ENCODE measurements at places on chromosomes 7 and 10.

DNA sequence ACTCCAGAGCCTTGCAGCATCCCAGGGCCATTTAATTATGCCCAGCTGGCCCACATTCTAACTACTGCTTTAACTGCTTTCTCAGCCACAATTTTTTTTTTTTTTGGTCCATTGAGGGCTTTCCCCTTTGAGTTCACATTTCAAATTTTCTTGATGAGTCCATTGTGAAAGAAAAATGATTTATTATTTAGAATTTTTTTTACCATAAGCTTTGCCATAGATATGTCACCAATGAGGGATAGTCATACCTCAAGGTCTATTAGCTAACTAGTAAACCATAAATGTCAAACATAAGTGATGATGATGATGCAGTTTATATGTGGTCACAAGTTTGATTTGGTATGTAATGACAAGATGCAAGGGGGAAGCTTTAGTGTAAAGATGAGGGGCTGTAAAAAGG, 282.9 kb downstream of the BICC1 start:
- no peak for DNase-seq

DNA sequence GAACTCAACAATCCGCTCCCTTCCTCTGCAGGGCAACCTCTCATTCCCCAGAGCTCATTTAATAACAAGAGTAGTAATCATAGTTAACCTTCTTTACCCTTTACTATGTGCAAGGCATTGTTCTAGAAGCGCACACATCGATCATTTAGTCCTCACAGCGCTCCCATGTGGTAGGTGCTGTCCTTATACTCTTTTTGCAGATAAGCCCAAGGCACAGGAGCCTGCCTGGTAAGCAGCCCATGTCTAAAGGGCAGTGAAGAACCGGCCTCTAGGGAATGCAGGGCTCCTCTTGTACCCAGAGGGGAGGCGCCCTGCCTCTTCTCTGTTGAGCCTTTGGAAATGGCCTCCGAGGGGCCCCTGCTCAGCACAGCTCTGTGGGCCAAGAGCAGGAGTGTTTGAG, 14.3 kb downstream of the CHST3 start:
- DNase-seq, result no peak

DNA sequence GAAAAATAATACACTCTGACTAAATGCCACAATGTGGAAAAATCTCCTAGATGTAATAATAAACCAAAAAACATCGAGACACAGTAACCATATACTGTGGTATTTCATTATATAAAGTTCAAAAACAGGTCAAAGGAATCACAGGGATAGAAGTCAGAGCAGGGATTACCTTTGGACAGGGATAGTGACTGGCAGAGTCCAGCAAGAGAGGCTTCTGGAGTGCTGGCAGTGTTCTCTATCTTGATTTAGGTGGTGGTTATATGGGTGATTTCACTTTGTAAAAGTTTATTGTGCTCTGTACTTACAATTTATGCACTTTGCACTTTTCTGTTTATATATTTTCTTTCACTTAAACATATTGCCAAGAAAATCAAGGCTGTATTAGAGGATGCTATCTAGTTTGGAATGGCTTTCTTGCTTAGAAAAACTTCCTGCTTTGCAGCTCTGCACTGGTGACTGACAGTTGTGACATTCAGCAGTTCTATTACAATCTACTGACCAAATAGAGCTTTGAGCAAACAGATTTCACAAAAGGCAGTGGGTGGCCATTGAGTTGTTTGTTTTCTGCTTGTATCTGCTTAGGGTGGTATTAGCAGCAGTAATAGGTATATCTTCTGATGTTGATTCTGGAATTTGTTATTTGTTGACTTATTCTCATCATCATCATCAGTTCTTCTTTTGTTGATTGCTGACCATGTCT, 263.6 kb upstream of the LRGUK start:
- no peak for DNase-seq

DNA sequence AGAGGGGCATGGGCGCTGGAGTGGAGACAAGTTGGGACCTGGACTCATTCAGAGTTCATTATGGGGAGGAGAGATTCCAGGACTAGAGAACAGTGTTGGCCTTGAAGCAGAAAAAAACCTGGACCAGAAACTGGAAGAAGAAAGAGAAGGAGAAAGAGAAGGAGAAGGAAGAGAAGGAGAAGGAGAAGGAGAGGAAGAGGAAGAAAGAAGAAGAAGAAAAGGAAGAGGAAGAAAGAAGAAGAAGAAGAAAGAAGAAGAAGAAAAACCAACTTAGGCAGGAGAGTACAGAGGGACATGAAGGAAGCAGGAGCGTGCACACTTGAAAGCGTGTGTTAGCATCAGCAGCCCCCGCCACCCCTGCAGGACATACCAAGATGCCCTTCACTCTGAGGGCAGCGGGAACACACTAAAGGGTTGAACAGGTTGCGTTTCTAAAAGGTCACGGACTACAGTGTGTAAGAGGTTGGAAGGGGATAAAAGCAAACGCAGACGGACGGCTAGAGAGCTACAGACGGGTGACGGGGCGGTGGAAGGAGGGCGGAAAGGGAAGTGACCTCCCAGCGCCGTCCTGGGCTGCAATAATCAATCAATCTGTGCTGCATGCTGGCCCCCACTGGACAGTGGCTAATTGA, 95.3 kb downstream of the SEC61G start:
- DNase-seq, result no peak

DNA sequence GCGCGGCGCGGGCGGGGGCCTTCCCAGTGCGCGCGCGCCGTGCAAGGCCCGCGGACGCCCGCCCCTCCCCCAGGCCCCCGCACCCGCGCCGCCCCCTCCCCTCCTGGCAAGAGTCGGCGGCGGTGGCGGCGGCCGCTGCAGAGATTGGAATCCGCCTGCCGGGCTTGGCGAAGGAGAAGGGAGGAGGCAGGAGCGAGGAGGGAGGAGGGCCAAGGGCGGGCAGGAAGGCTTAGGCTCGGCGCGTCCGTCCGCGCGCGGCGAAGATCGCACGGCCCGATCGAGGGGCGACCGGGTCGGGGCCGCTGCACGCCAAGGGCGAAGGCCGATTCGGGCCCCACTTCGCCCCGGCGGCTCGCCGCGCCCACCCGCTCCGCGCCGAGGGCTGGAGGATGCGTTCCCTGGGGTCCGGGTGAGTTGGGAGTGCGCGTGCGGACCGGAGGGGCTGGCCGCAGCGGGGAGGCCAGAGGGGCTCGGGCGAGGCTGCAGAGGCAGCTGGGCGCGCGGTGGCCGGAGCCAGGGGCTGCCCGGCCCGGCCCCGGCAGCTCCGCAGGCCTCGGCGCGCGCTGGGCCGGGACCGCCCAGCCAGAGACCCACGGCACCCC, at the start of gene BMPR1A:
TSS of gene BMPR1A (plus strand) at position 109 of the 602 bp plus-strand sequence. CDS start 119,400 bp downstream, outside the sequence.
- DNase-seq, result no peak

GRCh38 chr7:152402384-152403250, 33.2 kb downstream of the KMT2C start:
- no peak for DNase-seq

DNA sequence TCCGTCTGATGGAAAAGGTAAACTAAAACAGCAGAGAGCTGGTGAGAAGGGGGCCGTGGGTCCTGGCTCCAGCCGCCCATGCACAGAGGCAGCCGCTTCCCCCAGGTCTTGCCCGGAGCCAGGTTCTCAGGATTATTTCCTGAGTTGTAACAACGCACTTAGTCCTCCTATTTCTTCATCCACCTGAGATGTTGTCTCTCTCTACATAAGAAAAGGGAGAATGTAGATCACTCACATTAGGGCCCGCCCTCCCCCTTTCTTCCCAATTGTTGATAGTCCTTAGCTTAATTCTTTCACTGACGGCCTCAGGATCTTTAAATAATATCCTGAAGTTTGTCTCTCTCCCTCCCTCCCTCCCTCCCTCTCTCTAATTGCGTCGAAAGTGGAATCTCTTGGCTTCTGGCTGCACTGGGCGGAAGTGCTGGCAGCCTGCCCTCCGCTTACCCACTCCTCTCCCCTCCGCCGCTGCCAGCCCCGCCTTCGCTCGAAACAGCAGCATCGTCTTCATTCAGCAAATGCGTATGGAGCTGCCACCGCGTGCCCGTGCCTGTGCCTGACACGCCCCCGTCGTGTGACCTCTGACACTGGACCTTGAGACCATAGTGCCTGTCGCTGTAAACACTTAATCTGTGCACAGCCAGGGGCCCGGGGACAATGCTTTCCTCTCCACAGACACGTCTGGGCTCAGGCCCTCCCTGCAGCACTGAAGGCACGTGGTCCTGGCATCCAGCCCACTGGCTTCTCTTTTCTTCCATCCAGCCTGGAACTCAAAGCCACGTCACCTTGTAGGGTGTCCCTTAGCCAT, 174.5 kb upstream of the PPP2R2D start:
- DNase-seq, result no peak

GRCh38 chr10:27568196-27569175, 64.4 kb downstream of the RAB18 start:
- no peak for DNase-seq

- DNase-seq, result no peak
Observed at GRCh38 chr10:100614429-100615095, 78.8 kb downstream of the HIF1AN start.

- DNase-seq, result no peak
Observed at GRCh38 chr10:86252079-86252478, 114.5 kb downstream of the GRID1 start.

GRCh38 chr10:132129431-132129830, 57.3 kb upstream of the DPYSL4 start:
- DNase-seq, result no peak

- no peak for DNase-seq
Observed at GRCh38 chr10:1515780-1516491, 221.4 kb downstream of the ADARB2 start.

GRCh38 chr10:104300002-104300735, 31.2 kb downstream of the GSTO2 start:
- no peak for DNase-seq

- DNase-seq, result no peak
Observed at GRCh38 chr10:110350812-110351211, 46.1 kb upstream of the SMNDC1 start.

DNA sequence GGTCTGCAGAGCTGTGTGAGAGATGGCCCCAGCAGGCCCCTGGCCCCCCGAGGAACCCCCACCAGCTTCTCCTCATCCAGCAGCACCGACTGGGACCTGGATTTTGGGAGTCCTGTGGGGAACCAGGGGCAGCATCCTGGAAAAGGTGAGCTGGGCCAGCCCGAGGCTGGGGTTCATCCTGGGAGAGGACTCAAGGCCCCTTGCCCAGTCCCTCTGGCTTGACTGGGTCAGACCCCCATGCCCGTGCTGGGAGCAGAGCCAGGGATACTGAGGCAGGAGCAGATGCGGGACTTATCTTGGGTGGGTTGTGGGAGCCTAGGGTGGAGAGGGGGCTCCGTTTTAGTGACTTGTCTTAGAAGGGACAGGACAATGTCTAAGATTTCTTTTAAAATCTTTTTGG, 47.5 kb downstream of the ZNF467 start:
- DNase-seq, result no peak

DNA sequence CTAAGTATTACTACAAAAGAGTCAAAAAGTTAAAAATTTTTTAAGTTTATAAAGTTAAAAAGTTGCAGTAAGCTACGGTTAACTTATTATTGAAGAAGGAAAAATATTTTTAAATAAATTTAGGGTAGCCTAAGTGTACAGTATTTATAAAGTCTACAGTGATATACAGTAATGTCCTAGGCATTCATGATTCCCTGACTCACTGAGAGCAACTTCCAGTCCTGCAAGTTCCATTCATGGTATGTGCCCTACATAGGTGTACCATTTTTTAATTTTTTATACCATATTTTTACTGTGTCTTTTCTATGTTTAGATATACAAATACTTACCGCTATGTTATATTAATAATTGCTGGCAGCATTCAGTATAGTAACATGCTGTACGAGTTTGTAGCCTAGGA, 92.3 kb downstream of the CTNNA3 start:
- DNase-seq, result no peak

GRCh38 chr7:27187475-27188385, 2.7 kb upstream of the HOXA11 start:
- no peak for DNase-seq

DNA sequence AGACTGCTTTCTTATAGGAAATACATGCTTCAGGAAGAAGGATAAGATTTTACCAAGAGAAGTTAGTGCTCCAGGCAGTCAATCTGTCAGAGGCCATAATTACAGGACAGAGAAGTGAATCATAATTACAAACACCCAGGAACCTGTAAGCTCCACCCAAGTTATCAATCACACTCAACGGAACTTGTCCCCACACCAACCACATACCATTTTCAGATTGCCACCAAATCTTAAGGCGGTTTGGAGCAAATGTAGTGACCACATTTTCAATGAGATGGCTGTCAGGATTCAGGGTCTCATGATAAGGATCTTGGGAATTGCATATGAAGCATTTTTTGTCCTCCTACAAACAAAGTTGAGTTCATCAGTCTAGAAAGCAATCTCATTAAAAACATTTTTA, 4.8 kb downstream of the LAMB1 start:
- DNase-seq, result no peak

DNA sequence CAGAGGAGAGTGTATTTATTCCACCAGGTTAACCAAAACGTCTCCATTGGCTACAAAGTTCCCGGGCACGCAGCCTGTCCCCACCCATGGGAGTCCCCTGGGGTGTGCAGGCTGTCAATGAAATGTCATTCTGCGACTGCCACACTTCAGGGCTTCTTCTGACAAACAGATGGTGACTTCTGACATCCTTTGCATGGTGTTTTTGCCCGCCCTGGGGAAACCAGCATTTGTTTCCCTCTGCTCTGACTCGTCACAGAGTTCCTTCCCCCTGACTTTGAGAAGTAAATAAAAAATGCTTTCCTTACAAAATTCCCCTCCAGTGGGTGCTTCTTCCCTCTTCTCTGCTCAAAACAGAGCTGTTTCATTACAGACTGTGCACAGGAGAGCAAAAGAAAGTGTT, 38.2 kb downstream of the TNS3 start:
- no peak for DNase-seq

DNA sequence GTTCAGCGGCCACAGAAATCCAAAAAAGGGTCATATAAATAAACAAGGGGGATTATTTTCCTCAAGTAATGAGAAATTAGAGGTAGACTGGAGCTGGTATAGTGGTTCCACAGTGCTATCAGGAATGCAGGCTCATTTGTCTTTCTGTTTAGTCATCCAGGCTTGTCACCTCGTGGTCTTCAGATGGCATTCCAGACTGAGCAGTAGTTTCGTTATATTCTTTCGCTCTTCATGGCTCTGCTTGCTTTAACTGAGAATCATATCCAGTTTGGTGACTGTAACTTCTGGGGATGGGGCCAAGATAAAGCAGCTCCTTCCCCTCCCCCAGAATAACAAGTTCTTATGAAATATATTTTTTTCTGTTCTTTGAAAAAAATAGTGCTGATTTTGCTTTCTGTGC, 9.5 kb downstream of the ANKIB1 start:
- DNase-seq, result no peak
